ENCODE measurements at places on chromosomes 7 and 10.

DNA sequence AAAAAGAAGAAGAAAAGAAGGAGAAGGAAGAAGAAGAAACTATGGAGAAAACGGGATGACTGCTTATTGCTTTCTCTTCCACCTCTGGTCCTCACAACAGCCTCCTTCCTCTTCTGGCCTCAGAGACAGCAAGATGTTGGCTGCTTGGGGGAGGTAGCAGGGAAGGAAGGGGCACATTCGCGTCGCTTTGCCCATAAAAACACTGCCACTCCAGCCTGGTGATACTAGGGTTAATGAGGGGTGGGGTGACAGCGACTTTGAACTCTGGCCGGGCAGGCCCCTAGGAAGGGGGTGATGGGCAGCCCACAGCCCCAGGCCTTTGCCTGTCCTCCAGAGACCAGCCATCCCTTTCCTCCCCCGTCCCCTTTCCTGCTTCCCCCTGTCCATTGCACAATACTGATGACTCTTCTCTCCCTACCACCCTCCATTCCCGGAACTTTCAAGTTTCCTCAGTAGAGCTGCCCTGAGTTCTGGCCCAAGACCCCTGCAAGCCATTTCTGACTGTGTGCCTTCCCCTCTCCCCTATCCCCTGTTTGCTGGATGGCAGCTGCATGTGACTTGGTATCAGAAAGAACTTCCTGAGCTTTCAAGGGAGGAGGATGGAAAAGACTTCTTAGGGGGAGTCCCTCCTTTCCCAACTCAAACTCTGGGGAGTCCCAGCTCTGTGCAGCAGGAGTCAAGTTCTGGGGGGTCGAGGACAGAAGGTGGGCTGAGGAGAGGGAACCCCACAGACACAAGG lies 2.2 kb upstream of the CUEDC2 start:
- H3K27ac ChIP-seq: peak overlapping the region; percentile 63
- DNase-seq: no peak
- peak overlapping the region; percentile 68 for H3K4me3 ChIP-seq
- no peaks in the 10 kb centered on the region for H3K27me3 ChIP-seq
- H3K4me1 ChIP-seq: peaks cover 6% of the 10 kb centered on the region
- H3K36me3 ChIP-seq: no peaks in the 10 kb centered on the region

DNA sequence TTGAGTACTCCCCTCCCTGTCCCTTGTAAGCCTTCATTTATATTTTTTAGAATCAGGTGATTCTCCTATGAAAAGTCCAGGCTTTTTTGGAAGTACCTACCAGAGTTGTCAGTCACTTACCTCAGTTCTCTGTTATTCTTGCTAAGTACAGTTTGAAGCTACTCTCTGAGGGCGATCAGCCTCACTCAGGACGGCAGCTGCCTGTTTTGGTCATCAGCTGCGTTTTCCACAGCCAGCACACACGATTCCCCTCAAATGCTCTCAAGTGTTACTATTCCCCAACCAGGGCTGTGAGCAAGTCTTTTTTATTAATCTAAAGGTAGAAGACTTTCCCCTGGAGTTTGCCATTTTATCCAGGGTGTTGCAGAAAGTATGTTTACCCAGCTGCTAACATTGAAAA lies 328.6 kb downstream of the SUGCT start:
- no peak for DNase-seq
- H3K36me3 ChIP-seq: no peaks in the 10 kb centered on the region
- no peak overlapping the region for H3K27ac ChIP-seq
- H3K27me3 ChIP-seq: no peaks in the 10 kb centered on the region

DNA sequence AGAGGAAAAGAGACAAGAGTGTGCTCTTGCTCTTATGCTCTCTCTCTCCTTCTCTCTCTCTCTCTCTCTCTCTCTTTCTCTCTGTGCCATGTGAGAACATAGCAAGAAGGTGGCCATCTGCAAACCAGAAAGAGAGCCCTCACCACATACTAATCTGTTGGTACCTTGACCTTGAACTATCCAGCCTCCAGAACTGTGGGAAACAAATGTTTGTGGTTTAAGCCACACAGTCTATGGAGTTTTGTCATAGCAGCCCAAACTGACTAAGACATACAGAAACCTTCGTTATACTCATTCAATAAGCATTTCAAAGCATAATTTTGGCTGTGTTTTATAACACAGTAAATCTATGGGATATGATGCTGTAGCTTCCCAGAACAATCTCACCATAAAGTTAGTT lies 56.4 kb upstream of the PLPP4 start:
- H3K36me3 ChIP-seq: no peaks in the 10 kb centered on the region
- no peaks in the 10 kb centered on the region for H3K27me3 ChIP-seq
- H3K27ac ChIP-seq: no peak overlapping the region
- no peaks in the 10 kb centered on the region for H3K4me1 ChIP-seq

GRCh38 chr10:121131014-121131413 lies 279.9 kb downstream of the WDR11 start:
- no peaks in the 10 kb centered on the region for H3K4me1 ChIP-seq
- no peak overlapping the region for H3K27ac ChIP-seq
- H3K4me3 ChIP-seq: no peak overlapping the region
- DNase-seq: no peak
- no peaks in the 10 kb centered on the region for H3K27me3 ChIP-seq

DNA sequence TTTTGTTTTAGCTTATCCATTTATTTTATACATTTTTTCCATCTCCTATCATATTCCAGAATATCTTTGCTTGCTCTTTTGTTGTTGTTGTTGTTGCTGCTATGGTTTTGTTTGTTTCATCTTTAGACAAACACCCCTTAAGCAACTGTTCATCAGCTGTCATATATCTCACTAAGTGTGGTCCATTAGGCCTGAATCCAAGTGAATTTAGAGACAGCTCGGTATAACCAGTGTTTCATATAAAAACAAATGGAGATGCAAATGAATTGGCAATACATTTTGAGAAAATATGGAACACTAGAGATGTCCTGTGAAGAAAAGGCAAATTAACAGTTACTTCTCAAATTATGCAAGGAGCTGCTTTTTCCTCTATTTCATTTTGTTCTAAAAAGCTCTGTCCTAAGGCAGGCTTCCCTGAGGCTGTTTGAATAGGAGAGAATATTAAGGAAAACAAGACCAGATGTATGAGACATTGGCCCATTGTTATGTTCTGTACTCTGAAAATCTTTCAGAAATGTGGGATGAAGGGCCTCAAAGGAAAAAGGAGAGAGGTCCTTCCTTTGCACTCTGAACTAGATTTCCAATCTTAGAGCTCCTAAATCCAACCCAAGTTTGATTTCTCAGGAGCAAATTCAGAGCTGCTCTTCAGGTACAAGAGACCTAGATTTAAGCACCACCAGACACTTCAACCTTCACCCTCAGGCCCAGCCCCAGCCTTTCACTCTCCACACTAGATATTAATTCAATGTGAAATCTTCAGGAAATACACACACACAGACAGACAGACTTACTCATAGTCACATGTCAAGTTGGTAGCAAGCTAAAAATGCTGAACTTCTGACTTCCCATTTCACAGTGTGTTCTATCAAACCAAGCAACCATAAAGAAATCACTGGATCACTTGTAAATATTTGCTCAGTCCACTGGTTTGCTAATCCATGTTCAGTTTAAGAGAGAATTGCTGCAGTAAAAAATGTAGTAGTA lies 5.4 kb downstream of the TFEC start:
- no peak overlapping the region for H3K4me3 ChIP-seq
- DNase-seq: no peak
- H3K4me1 ChIP-seq: no peaks in the 10 kb centered on the region
- H3K36me3 ChIP-seq: no peaks in the 10 kb centered on the region

- H3K27me3 ChIP-seq: no peaks in the 10 kb centered on the region
- H3K27ac ChIP-seq: peak overlapping the region; percentile 91
- peak; percentile 69 for DNase-seq
- H3K4me1 ChIP-seq: peaks cover 20% of the 10 kb centered on the region
- H3K4me3 ChIP-seq: peak overlapping the region; percentile 30
Measured at GRCh38 chr10:24463611-24464426, 254.9 kb downstream of the KIAA1217 start.

- no peaks in the 10 kb centered on the region for H3K36me3 ChIP-seq
- H3K4me3 ChIP-seq: no peak overlapping the region
- H3K27ac ChIP-seq: no peak overlapping the region
- no peak for DNase-seq
- H3K4me1 ChIP-seq: no peaks in the 10 kb centered on the region
- no peaks in the 10 kb centered on the region for H3K27me3 ChIP-seq
Measured at GRCh38 chr10:90975096-90975495, 54.2 kb upstream of the ANKRD1 start.

Data from breast epithelium (tissue), 4 donors.